Activated CD4-positive, CD25-positive, alpha-beta regulatory T cell (primary cell): ENCODE measurements at places on chromosomes 6 and 20.

- DNase-seq: no peak
These were observed 13.8 kb upstream of the TLDC2 start for GRCh38 chr20:36861875-36862801.

DNA sequence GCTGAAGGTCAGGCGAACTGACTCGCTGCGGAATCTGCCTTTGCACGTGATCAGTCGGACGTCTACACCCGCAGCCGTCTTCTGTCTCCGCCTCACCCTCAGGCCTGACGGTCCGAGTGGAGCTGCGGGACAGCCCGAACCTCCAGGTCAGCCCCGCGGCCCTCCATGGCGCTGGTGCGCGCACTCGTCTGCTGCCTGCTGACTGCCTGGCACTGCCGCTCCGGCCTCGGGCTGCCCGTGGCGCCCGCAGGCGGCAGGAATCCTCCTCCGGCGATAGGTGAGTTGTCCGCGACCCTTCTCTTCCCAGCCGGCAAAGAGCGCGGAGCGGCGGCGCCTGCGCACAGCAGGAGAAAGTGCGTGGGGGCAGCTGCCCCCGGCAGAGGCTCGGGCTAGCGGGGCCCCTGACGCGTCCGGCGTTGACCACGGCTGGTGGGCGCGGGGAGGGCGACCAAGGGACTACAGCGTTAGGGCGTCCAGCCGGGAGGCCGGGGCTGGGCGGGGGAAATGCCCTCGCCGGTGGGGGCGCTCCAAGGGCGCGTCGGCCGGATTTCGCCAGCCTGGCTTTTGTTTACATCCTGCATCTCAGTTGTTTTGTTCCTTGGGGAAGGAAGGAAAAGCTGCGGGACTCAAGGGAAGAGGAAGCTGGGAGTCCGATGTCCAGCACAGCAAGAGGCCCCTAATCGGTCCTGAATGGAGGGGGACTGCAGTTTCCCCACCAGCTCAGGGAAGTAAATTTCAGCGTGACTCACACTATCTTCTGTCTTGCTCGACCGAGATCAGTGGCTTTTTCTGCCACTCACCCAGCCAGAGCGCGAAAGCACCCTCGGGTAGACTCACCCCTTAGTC is at the start of gene SMPDL3A:
TSS of gene SMPDL3A (plus strand) at position 77 of the 846 bp plus-strand sequence. CDS start at position 166, 89 bp downstream.
- no peak for DNase-seq

DNA sequence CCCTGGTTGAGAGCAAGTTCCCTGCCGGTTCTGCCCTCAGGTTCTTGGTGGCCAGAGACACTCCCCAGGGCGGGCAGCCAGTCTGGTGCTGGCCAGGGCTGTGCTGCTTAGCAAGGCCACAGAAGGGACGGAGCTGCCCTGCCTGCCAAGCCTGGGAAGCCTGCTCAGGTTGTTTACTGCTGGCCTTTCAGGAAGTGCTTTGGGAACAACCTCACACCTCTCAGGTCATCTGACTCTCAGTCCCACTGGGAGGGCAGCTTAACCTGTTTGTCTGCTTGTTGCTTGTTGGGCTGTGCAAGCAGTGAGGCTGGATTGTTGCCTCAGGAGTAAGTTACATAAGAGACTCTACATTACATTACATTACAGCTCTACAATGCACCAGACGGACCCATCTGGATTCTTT is 75.8 kb upstream of the AFDN start:
- DNase-seq: no peak

DNA sequence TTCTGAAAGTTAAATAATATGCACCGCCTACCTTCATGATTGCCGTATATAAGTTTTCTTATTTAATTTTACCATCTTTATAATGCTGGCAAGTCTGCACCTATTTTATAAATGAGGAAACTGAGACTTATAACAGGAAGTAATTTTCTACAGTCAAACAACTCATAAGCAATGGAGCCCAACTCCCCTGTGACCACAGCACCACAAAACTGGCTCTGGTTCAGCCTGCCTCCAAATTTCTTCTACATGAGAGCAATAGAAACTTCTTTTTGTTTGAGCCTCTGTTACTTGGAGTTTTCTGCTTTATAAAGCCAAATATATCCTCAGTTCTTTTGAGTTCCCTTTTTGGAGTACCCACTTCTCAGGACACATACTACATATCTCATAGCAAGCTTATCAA is 131.1 kb upstream of the HSF2 start:
- no peak for DNase-seq

GRCh38 chr20:3753098-3753497 is 14.5 kb downstream of the ADISSP start:
- peak; percentile 17 for DNase-seq

GRCh38 chr6:125196613-125197012 is 43.0 kb downstream of the TPD52L1 start:
- DNase-seq: no peak

- no peak for DNase-seq
These were observed 84.1 kb downstream of the TNFAIP3 start for GRCh38 chr6:137951064-137951597.

DNA sequence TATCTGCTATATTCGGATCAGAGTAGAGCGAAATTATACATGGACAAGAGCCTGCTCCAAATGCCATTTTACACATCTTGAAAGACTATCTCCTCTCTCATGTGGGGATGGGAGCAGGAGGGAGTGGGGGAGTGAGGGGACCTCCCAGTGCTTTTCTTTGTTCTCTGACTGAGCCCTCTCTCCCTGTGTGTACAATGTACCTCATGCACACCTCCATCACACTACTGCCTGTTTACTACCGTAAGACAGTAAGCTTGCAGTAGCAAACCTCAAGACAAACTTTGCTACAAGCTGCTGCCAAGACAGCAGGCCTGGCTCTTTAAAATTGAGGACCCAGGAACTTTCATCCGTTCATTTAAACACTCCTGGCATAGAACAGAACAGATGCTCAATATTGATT is 7.2 kb downstream of the NHSL1 start:
- no peak for DNase-seq

DNA sequence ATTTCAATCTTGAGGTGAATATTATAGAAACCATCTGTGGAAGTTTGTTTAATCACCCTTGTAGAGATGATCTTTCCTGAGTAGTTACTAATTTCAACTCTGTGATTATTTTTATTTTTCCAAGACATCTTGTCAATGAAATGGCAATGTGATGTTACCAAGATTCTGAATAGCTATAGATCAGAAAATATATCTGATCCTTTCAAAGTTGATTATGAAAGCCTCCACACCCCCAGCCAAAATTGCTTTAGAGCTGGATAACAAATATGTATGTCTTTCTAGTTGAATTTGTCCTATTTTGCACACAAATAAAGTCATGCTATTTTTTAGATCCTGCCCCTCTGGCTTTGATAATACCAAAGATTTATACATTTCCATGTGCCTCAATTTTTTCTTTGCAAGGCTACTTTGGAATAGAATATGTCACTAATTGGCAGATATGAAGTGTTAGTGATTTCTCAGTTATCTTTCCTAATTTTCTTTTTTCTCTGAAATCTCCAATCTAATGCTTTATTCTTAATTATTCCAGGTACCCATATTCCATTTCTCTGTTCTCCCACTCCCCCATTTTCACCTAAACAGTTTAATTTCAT is 5.0 kb downstream of the SIM1 start:
- no peak for DNase-seq

- DNase-seq: no peak
These were observed 101.4 kb downstream of the LRRC1 start for GRCh38 chr6:53896196-53896595.

DNA sequence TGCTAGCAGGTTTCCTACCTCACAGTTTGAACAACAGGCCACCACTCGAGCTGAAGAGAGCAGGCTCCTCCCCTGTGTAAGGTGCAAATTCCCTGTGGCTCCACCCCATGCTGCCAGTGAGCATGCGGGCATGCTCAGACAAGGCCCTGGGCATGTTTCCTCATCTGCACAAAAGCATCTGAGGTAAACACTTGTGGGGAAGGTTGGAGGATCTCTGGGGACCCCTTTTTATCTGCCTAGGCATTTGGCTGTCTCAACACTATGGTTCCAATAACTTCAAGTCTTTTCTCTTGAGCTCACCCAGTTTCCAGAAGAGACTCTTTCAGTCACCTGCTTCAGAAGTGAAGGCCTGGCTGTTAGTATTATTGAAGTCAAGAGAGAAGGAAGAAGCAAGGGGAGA is 9.4 kb downstream of the C6orf58 start:
- DNase-seq: no peak

DNA sequence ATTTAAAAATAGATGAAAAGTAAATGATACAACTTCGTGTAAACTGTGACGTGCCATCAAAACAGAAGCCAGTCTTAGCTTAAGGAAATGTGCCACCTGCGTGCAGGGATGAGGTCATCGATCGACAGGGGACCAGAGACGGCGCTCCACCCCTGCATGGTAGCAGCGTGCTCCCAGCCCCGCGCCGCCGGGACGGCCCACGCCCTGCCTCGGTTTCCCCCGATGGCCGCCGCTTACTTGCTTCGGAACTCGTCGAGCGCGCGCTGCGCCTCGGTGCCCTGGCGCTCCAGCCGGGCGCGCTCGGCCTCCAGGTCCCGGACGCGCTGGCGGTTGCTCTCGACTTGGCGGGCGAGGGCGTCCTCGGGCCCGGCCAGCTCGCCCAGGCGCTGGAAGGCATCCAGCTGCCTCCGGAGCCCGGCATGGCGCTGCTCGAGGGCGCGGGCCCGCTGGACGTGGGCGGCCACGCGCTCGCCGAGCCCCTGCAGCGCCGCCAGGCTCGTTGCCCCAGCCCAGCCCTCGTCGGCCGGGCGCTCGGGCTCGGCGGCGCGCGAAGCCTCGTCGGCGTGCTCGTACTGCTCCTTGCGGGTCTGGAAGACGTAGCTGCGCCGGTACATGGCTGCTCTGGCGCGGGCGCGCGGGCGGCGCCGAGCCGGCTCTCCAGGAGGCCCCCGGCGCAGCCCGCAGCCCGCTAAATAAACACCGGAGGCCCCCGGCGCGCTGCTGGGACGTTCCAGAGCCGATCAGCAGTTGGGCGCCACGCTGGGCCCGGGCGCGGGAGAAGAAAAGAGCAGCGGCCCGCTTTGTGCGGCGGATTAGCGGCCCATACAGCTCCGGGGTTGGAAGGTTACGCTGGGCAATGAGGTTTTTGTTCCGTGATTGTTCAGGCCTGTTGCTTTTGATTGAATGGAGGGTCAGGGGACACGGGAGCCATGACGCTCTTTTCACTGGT is at the start of gene BFSP1:
TSS of gene BFSP1 (minus strand) at position 664 of the 949 bp plus-strand sequence. CDS start at position 614, 50 bp downstream.
- no peak for DNase-seq

DNA sequence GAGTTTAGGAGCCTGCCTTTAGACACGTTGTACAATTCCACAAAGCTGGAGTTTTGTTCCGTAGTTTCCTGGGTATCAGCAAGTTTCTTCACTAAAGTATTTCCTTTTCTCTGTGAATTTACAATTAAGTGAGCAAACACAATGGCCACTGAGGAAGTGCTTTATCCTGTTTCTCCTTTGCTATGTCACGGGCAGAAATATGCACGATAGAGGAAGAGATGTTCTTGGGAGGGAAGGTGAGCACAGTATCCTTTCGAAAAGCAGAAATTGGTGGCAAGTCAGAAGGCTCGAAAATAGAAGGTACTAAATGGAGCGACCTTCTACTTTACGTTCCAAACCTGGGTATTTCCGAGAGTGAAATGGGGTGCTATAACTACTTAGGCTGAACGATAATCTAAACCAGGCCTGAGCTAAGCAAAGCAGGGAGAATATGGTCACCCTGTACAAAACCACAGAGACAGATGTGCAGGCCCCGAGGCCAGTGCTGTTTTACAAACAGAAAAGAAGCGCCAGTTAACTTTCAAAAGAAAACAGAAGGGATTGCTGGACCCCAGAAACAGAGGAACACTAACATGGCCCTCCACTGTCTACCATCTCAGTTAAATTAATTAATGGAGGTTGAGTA is 259.6 kb downstream of the TBC1D7 start:
- DNase-seq: no peak

- DNase-seq: no peak
These were observed 206.3 kb downstream of the UNC5CL start for GRCh38 chr6:40832691-40833090.

- DNase-seq: no peak
These were observed 42.1 kb upstream of the SLC22A3 start for GRCh38 chr6:160305926-160306713.

DNA sequence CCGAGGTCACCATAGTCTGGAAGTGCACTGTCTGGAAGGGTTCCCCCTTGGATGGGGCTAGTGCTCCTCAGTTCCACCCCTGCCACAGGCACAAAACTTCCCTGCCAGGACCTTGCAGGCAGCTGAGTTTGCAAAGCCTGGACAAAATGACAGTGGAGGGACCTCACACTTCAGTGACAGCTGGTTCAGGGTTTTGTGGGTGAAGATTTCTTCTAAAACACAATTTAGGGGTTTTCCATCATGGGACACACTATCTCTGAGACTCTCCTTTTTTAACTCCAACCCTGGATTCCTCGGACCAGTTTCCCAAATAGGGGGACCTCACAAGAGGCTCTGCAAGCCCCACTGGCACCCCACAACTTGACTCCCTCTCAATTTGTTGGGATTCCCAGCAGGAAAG is 33.6 kb upstream of the PREX1 start:
- DNase-seq: no peak

- no peak for DNase-seq
These were observed 744 bp downstream of the KIF25 start for GRCh38 chr6:167998215-167998614.

GRCh38 chr20:57759724-57760123 is 49.9 kb upstream of the PMEPA1 start:
- DNase-seq: no peak

DNA sequence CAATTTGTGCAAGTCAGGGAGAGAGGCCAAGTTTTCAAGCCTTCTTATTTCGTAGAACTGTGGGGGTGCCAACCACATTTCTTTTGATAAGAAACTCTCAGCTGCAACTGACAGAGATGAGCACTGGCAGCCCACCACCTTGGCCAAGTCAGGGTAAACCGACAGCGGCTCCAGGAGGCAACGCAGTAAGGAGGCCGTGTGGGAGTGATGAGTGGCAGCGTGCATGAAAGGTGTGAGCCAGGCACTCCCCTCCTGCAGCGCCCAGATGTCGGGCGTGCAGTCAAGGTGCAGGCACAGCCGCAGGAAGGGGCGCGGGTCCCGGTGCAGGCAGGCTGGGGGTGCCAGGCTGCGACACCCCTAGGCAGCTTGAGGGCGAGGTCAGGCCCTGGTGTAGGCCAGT is 49.2 kb upstream of the HDAC2 start:
- no peak for DNase-seq

DNA sequence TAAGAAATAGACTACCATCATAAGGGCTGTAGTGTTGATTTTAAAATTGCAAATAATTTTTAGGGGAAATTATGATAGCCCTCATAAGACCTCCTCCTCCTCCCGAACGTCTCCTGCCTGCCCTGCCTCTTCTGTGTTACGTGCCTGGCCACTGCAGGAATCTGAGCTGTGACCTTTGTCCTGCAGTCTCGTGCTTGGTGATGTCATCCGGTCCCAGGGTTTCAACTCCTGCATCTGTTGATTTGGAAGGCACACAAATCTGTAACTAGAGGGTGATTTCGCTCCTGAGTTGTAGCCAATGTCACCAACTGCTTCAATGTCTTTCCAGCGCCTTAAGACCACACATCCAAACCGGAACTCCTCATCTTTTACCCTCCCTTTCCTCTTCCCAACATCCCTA is 163.2 kb downstream of the AIG1 start:
- no peak for DNase-seq

DNA sequence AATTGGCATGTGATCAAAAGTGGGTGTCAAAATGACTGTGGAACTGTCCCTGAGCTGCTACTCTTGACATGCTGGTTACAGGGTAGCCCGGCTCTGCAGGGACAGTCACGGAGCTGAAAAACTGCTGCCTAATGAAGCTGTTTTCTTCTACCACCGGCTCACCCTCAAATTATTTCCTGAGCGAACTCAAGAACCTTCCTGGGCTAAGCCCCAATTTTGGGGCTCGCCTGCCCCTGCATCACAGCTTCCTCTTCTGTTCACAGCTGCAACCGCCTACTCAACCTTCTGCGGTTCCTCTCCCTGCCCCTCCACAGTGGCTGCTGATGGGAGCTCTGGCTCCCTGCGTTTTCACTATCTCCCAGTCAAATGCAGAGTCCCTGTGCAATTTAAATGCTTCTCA is 110.8 kb upstream of the MLN start:
- DNase-seq: no peak
